ENCODE measurements at places on chromosomes 5 and 9.

DNA sequence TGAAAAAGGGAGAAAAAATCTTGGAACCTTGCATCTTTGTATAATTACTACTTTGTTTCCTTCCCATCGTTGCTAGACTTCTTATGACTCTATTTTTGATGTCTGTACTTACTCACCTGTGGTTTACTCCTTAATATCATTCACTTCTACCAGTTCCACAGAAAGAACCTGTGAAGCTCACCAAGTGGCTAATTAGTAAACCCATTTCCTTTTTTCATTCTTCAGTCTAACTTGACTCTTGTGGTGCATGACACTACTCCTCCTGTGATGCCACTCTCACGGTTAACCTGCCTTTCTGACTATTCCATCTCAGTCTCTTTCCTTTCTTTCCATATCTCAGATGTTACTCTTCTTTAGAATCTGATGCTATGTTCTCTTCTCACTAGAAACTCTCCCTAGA is 14.6 kb downstream of the RECK start:
- no peak for DNase-seq

DNA sequence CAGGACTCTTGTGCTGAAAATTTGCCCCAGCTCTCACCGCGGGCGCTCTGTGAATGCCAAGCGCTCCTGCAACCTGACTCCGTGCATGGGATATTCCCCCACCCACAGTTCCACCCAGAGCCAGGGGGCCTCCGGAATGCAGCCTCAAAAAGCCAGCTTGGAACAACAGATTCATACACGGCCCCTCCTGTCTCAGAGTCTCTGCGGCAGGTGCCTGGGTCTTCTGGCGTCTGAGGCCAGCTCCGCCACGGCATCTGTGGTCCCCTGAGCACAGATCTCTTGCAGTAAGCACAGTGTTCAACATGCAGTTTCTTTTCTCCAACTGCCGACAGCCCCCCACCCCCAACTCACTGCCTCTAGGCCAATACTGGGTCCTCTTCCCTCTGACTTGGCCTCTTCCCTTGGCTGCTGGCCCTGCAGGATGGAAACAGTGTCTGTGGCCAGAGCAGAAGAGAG is 355.7 kb upstream of the IRX2 start:
- no peak for DNase-seq

GRCh38 chr5:666816-667498 is 26.2 kb downstream of the TPPP start:
- no peak for DNase-seq

GRCh38 chr9:91185193-91185886 is 176.4 kb downstream of the AUH start:
- no peak for DNase-seq

- DNase-seq = no peak
Observed at GRCh38 chr9:104586496-104587180, 12.6 kb downstream of the OR13C5 start.

DNA sequence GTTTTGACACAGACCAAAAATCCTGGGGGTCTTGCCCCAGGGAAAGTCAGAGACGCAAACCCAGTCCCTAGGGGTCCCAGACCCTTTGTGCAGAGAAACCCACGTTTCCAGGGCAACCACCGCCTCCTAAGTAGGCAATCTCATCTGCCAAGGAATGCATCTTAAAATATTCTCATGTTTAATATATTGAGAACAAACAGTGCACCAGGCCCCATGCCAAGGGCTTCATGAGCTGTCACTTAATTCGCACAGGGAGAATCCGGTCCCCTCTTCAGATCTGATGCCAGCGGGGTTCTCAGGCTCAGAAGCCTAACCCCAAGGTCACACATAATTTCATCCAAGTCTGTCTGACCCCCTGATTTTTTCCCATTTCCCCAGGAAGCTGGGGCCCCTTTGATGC is 28.8 kb downstream of the CPLX2 start:
- no peak for DNase-seq

DNA sequence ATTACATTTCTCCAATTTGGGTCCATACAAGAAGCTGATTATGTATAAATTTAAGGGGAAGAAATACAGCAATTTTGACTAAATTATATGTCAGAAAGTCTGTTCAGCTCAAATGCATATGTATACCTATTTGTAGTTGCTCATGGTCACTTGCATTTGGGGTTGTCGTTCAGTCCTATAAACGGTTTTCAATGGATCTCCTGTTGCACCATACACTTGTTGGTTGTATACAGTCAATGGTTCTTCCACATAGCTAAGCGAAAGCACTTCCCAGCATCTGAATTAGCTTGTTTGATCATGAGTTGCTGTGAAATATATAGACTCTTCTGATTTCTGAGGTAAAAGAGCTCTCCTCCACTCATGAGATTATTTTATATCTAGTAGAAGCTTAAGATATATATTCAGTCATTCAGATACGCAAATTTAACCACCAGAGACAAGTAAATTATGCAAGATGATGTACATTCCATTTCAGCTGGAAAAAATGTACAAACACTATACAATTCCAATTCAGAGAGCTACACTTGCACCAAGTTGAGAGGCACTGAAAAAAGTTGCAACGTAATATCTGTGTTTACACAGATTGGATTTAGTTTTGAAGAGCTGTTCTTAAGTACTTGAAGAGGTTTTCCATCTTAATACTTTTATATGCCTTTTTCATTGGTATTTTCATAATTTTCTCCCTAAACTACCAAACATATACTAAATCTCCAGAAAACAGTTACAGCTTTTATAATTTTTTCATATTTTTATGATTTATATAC is 64.4 kb upstream of the POU5F2 start:
- no peak for DNase-seq

DNA sequence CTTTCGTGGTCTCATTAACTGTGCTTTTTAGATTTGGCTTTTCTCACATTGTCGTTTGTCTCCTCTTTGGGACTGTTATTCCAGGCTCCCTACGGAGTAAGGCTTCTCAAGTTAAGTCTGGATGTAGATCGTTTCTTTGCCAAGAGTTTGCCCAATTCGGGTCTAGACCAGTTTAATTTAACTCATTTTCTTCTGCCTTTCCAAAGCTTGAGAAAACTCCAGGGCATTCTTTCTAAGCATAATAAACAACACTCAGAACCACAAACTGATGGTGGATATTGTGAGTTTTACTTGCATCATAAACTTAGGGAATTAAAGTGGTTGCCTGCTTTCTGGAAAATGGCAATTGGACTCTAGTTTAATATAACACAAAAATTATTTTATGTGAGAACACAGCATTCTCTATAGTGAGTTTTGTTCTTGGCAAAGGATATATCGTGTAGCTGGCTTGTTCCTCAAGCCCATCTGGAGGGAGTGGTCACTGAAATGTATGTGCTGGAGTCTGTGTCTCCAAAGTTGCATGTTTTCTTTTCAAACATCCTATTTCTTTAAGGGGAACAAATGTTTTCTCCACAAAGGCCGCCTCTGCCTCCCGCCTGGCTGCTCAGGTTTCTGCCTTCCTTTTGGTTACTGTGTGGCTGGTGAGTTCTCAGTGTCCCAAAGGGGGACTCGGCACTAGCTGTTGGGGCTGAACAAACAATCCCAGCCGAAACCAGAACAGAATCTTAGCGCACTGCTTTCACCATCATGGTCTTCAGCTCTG is 211.3 kb upstream of the FBN2 start:
- DNase-seq = no peak

GRCh38 chr5:154133591-154133990 is 56.9 kb upstream of the GALNT10 start:
- no peak for DNase-seq

Measured in T-helper 2 cell treated with Interferon-gamma antibody and Interleukin-4, amounts not matched to agents 5 μg/mL and 100 μg/mL, for 36 hours (primary cell).